T-helper 22 cell (primary cell): ENCODE measurements at places on chromosomes 7 and 10.

GRCh38 chr7:154743206-154743605 lies 259.7 kb downstream of the PAXIP1 start:
- DNase-seq = no peak

- DNase-seq = no peak
Observed at GRCh38 chr7:90749774-90750173, 153.7 kb downstream of the CDK14 start.

- no peak for DNase-seq
Observed at GRCh38 chr10:111077785-111078504, 1.1 kb downstream of the ADRA2A start.

- no peak for DNase-seq
Observed at GRCh38 chr7:155129789-155130188, 59.7 kb downstream of the HTR5A start.

DNA sequence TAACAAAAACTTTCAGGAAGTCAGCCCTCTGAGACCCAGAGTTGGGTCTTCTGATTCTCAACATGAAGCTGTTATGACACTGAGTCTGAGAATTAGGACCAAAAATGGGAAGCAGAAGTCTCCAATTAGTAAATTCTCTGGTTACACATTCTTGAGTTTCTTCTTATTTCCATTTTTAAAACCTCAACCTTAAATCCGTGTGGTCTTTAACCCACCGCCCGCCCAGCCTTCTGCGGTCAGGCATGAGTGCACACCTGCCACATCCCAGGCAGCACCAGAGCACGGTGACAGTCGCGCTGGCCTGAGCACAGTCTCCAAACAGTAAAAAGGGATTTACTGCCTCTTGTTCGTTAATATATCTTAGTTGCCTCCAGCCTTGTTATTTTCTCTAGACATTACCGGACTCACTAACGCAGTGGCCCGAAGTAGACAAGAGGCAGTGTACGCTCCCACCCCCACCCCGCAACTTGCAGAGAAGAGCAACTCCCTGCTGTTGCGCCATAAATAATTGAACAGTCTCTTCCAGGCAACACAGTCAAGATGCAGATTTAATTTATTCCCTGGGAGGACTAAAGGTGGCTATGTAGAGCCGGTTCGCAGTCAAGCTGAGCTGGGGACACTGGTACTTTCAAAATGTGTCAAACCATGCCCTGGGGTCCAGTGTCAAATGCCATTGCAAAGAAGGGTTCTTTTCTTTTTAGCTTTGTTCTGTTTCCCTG lies 147.0 kb upstream of the CELF2 start:
- no peak for DNase-seq

DNA sequence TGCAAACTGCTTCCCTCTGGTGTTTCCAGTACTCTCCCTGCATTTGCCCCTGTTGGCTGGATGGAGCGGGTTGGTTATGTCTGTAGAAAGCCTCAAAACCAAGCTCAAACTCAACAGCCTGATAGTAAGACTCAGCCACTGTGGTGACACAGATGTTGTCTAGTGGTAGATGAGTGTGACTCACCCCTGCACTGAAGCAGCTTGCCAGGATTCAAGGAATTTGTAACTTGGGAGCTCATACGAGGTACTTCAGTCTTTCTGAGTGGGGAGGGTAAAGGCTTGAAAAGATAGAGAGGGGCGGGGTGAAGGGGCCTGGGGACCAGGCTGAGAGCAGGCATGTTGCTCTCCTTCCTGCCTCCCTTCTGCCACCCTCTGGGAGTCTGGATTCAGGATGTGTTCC lies 22.9 kb upstream of the AQP1 start:
- DNase-seq = no peak

GRCh38 chr7:140639366-140640053 lies 1.1 kb downstream of the DENND2A start:
- no peak for DNase-seq

GRCh38 chr10:44955413-44956070 lies 4.1 kb upstream of the RASSF4 start:
- no peak for DNase-seq

DNA sequence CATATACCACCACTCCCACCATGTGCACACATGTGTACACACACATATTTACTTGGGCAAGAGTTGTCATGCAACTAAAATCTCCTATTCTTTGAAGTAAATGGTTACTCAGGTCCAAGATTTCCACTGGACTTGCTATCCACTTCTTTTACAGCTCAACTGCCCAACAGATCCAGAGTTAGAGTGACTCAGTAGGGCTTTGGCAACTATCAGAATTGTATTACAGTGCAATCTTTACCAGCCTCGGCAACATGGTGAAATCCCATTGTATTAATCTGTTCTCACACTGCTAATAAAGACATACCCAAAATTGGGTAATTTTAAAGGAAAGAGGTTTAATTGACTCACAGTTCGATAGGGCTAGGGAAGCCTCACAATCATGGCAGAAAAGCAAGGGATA lies 51.9 kb upstream of the ABLIM1 start:
- no peak for DNase-seq

DNA sequence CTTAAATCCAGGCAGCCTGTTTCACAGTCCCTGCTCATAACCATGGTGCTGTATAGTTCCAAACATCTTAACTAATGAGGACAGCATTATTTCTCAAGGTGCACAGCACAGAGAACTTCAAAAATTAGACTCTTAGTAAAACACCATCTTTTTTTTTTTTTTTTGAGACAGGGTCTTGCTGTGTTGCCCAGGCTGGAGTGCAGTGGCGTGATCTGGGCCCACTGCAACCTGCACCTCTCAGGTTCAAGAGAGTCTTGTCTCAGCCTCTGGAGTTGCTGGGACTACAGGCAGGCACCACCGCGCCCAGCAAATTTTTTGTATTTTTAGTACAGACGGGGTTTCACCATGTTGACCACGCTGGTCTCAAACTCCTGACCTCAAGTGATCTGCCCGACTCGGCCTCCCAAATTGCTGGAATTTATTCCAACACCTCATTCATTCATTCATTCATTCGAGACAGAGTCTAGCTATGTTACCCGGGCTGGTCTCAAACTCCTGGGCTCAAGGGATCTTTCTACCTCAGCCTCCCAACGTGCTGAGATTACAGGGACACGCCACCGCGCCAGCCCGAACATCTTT lies 507 bp upstream of the TMEM254 start:
- no peak for DNase-seq

DNA sequence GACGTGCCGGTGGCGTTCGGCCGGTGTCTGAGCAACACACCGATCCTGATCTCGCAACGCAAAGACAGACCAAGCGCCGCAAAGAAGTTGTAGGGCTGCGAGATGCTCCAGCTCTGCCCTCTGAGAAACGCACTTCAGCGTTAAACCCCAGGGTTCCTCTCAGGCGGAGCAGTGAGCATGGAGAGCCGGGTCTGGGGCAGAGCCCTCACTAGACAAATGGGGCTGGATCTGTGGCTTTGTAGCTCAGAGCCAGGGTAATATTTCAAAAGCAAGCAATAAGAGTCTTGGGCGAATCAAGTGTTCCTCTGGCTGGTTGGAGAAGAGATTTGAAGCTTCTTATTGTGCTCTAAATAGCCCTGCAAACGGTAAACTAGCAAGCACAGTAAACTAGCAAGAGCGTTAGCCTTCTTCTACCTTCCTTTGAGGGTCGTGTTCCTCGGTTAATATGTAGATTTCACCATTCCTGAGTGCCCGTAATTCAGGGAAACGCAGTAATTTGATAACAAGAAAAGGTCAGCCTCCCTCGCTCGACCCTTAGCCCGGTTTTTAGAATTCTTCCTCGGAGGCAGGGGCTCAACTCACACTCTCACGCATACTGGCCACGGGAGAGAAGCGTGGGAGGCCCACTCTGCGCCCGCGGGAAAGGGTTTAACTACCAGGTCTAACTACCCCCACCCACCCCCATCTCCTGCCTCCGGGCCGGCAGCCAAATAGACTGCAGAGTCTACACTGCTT lies 6.7 kb downstream of the SKAP2 start:
- no peak for DNase-seq

DNA sequence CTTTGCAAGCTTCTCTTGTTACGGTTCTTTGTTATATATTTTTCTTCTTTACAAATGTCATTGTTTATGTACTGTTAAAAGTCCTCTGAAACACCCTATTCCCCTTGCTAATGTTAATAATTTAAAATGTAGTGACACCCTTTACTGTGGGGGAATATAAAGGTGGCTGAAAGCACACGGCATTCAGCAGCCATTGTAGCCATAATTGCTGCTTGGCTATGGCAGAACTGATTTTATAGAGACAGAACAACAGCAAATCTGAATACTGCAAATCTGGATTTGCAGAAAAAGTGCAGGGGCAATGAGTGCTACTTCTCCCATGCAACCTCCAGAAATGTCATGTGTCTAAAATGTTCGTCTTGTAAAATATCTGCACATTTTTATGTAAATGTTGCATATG lies 3.7 kb upstream of the WASL start:
- no peak for DNase-seq

- DNase-seq = no peak
Observed at GRCh38 chr10:79402951-79403350, 42.5 kb downstream of the ZCCHC24 start.

- DNase-seq = no peak
Observed at GRCh38 chr7:30145426-30145970, 10.7 kb downstream of the MTURN start.

DNA sequence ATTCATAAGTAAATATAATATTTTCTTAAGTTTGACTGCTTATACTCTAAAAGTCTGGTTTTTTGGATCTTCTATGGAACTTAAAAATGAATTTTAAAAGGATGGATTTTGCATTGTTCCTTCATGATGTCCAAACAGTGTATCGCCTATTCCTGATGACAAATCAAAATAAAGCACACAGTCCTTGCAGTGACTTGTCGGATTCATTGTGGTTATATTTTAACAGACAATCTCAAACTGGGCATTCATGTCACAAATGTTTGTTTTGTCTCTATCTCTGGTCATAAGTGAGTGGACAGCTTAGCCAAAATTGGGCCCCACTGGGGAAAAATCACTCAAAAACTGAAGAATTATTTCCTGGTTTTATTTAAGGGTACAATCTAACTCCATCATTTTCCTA lies 74.8 kb downstream of the LMBR1 start:
- DNase-seq = no peak

- DNase-seq = no peak
Observed at GRCh38 chr10:69712342-69712741, 82.3 kb downstream of the FAM241B start.

DNA sequence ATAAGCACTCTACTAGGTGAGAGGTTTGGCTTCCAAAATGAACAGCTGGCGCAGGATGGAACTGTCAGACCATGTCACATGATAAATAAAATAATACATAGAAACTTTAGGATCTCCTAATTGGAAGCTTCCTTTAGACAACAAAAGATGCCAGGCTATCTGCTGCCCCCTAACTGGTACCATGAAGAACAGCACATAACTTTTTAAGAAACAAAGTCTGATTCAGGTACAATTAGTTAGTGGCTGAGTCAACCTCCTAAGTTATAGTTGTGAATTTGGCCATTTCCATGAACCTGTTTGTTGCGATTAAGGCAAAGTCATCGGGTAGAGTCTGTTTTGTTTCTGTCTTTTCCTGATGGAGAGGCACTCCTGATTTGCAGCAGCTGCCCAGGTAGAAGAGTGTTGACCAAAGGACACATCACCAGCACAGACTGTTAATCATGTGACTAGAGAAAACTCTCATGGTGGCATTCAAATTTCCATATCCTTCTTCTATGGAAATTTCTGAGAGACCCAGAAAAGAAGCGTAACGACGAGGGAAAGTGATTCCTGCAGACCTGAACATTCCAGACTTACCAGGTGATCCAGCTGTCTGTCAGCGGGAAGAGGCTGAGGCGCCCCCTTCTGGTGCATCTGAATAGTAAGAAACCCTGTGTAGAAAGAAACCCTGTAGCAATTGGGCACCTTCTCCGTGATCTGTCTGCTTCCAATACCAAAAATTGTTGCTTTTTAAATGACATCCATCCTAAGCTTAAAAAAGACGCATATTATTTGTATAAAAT lies 8.6 kb upstream of the INHBA start:
- no peak for DNase-seq

GRCh38 chr10:86113983-86114382 lies 252.6 kb downstream of the GRID1 start:
- DNase-seq = no peak
